ENCODE measurements at places on chromosomes 12 and 14.

GRCh38 chr12:40263616-40264409 lies 39.0 kb downstream of the LRRK2 start:
- DNase-seq, result no peak

- DNase-seq, result peak; percentile 46
Observed at GRCh38 chr14:78848234-78848820, 678.2 kb downstream of the NRXN3 start.

GRCh38 chr12:100724071-100724470 lies 70.5 kb upstream of the ANO4 start:
- DNase-seq, result no peak

- no peak for DNase-seq
Observed at GRCh38 chr14:36797634-36798033, 136.0 kb downstream of the PAX9 start.

DNA sequence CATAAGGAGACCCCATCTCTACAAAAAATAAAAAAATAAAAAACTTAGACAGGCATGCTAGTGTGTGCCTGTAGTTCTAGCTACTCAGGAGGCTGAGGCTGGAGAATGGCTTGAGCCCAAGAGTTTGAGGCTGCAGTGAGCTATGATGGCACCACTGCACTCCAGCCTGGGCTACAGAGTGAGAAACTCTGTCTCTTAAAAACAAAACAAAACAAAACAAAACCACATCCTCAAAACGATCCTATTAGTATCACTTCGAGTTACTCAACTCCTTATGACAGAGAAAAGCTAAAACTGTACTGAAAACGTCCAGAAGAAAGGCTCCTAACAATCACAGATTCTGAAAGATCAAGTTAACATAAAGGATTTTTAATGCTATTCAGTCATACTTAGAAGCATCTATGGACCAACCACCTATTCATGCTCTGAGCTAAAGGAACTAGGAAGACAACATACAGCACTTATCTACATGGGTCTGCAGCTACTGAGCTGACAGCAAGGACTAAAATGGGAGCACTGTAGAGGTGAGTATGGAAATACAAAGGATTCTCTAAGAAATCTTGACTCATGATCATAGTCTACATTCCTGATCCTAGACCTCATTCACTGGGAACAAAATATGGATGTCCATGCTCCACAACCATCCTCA lies 75.3 kb upstream of the DUSP6 start:
- DNase-seq, result no peak

DNA sequence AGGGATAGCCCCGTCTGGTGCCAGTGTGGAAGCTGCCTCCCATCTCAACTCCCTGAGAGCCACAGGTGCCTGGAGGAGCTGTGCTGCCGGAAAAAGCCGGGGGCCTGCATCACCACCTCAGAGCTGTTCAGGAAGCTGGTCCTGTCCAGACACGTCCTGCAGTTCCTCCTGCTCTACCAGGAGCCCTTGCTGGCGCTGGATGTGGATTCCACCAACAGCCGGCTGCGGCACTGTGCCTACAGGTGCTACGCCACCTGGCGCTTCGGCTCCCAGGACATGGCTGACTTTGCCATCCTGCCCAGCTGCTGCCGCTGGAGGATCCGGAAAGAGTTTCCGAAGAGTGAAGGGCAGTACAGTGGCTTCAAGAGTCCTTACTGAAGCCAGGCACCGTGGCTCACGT lies 25.5 kb upstream of the P2RX4 start:
- DNase-seq, result no peak

DNA sequence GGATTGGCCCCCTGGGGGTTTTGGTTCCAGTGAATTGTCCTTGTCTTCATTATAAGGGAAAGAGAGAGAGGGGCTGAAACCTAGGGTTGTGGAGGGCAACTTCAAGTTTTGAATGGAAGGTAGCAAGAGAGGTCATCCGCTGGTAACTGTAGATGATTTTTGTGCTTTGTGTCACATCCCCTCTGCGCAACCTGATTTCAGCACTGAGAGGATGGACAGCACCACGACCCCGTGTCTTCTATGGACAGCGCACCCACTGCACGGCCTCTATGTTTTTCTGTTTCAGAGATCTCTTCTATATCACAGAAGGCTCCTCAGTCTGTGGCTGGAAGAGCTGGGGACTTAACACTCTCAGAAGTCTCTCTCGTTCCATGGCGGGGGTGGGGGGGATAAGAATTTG lies 127.0 kb upstream of the RPH3A start:
- DNase-seq, result no peak

GRCh38 chr14:23148591-23149249 lies 29.7 kb upstream of the CEBPE start:
- no peak for DNase-seq

DNA sequence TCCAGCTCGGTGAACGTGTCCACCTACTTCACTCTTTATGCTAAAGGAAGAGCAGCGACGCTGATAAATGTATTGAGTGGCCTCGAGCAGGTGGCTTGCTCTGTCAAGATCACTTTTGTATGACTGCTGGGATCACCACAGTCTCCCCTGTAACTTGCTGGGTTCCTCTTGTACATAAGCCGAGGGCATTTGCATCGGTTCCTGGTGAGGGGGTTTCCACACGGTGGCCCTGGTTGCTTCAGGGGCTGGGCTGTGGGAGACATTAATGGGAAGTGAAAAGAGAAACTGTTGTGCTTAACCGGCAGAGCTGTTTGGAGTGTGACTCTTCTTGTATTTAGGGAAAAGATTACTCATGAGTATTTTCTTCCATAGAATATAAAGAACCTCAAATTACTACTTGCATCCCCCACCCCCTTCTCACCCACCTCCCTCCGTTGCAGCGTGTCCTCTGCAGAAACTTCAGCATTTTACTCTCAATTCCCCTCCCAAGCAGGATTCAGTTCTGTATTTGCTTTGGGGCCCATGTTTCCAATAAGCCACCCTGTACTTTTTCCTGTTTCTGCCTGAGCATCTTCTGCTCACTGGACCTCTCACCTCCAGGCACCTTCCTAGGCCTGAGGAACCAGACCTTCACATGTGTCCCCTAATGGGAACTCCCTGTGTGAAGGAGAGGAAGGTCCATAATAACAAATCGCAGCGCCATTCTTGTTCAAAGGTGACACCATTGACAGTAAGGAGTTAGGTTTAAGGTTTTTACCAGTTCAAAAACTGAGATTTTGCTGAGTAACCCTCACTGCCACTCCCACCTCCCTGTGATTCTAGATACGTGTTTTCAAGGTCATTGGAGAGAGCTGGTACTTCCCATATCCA lies 187.0 kb downstream of the ETV6 start:
- no peak for DNase-seq

DNA sequence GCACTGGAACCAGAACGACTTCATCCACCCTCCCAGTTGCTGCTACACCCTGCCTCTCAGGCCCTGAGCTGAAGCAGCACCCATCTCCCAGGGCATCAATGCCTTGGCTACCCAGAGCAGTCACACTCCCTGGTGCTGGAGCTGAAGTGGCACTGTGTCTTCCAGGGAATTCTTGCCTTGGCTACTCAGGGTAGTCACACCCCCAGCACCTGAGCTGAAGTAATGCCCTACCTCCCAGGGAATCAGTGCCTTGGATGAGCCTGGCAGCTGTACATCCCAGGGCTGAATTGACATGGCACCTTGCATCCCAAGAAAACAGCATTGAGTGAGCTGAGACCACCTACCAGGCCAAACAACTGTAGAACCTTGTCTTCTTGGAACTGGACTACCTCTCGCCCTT lies 41.2 kb upstream of the TSPAN11 start:
- no peak for DNase-seq

GRCh38 chr12:16163901-16164300 lies 113.6 kb downstream of the SLC15A5 start:
- no peak for DNase-seq

- no peak for DNase-seq
Observed at GRCh38 chr14:21894003-21894897, 220.6 kb upstream of the OR4E1 start.

GRCh38 chr14:22800346-22800745 lies 14.9 kb downstream of the SLC7A7 start:
- no peak for DNase-seq

GRCh38 chr14:101665478-101666078 lies 95.9 kb upstream of the PPP2R5C start:
- peak; percentile 64 for DNase-seq

DNA sequence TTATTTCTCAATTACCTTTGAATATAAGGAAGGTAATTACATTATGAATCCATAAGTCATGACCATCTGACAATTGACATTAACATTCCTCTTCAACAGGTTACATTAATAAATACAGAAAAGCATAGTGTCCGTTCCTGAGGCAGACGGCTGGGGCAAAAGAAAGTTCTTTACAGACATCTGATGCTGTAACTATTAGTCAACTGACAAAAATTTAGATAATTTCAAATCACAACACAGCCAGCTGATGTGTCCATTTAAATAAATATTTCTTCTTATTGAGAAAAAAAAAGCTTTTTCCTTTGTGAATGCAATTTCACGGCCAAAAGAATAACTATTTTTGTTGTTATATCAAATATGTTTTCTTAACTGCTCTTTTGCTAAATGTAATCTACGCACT lies 9.2 kb upstream of the PYROXD1 start:
- no peak for DNase-seq

DNA sequence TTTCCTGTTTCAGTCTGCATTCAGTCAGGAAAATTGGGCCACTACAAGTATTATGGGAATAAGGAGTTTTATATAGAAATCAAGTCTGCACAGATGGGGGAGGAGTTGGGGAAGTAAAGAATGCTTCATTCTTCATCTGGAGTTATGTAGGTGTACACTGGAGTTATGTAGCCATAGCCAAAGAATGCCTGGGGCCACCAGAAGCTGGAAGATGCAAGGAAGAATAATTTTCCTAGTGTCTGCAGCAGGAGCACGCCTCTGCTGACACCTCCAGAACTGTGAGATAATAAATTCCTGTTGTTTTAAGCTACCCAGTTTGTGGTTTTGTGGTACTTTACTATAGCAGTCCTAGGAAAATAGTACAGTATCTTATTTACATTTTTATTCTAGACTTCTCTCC lies 333.4 kb downstream of the NELL2 start:
- no peak for DNase-seq

DNA sequence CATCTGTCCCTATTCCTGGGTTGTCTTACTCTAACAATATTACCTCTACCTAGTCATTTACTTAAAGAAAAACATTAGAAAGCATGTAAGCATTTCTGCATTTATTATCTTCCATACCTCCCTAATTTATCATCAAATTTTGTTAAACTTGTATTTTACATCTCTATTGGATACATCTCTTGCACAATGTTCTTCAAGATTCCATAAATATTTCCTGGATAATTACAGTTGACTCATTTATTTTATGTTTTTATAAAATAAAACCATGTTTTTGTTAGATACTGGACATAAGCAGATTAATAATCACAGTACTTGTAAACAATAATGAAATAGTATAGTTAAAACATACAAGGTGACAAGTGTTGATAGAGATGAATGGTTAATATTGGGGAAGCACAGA lies 209.0 kb downstream of the TMTC3 start:
- DNase-seq, result no peak

DNA sequence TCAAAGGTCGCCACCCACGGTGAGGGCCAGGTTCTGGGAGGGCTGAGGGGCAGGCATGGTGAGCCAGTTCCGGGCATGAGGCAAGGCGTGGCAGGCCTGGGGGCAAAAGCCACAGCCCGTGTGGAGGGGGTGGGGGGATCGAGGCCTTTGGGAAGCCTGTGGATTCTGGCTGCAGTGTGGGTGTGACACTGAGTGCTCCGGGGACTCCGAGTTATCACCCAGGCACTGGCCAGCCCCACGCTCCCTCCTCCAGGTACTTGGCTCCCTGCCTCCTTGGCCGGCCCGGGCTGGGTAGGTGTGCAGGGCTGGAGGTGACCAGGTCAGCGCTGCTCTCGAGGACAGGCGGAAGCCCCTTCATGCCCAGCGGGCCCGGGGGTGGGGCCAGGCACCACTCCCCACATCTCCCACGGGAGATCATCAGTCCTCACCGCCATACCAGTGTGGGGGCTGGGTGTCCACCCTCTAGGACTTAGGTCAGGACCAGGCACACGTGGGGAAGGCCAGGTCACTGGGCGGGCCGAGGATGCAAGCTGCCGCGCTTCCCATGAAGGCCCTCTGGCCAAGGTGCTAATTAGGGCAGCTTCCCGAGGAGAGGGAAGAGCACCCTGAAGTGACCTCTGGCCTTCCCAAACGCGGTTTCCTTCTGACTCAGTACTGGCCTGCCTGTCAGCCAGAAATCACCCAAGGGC lies 34.1 kb upstream of the TDRD9 start:
- DNase-seq, result no peak

- DNase-seq, result no peak
Observed at GRCh38 chr12:98807187-98807586, 162.1 kb downstream of the APAF1 start.

GRCh38 chr12:94418517-94418916 lies 41.1 kb downstream of the CEP83 start:
- DNase-seq, result no peak

DNA sequence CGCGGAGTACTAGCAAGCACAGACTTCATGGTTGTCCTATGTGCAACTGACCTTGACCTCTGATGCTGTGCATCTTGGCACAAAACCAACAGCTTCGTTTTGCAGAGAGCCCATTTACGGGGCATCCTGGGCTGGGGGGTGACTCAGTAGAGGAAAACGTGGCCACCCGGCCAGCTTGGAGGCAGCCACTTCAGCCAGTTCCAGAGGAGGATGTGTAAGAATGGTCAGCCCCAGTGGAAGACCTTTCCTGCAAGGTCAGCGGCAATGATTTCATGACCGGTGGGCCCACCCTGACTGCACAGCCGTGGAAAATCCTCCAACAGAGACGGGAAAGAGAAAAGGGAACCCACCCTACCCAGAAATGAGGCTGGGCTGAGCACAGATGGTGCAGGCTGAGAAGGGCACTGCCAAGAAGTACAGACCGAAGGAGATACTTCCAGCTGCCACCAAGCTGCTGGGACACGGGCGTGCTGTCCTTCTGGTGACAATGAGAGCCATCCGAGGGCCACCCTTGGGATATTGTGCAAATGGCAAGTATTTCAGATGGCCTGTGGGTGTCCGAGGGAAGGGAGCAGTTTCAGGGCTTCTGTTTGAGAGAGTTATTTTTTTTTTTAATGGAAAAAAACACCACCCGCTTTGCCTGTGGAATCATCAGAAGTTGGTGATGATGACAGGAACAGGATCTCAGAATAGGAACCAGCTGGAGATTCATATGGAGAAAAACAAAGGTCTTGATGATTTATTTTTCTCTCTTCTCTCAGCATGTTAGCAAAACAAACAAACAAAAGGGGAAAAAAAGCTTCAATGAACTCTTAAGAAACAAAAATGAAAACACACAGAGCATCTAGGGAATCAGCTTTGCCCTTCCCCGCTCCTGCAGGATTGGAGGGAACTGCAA lies 120.2 kb upstream of the RFLNA start:
- DNase-seq, result no peak

- DNase-seq, result no peak
Observed at GRCh38 chr12:79098530-79098929, 234.0 kb downstream of the SYT1 start.

- DNase-seq, result no peak
Observed at GRCh38 chr12:32272465-32272864, 126.9 kb upstream of the FGD4 start.

DNA sequence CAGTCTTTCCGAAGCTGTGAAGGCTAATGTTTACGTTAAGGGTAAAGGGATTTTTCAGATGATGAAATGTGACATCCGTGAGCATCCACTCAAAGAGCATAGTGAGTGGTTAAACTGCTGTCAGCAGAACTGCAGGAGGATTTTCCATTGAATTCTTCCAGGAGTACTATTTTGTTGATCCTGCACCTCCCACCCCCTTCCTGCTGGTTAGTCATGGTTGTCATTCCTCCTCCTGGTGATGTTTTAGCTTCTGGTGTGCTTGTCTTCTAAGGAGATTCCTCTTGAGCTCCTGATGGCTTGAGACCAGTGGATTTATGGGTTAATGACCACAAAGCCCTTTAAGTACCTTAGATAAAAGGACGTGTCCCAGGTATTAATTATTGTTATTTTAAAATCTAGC lies 2.4 kb upstream of the GPRC5D start:
- peak; percentile 6 for DNase-seq

GRCh38 chr14:104206281-104206904 lies 68.0 kb downstream of the KIF26A start:
- peak; percentile 73 for DNase-seq
